Caco-2 (cell line): ENCODE measurements at places on chromosomes 6 and 20. TPM values are rescaled to one million over a fixed set of nuclear protein-coding genes. Genes with fewer than 3 reads are reported as not detected.

Gene HLA-DMB
- total RNA-seq = not detected in 2 replicates

Gene EFHC1
- total RNA-seq = 12.2 and 14.6 TPM in 2 replicates

Gene AKAP7
- 3.8 and 5.6 TPM in 2 replicates for total RNA-seq

Gene NKAIN4
- total RNA-seq = 2.1 and 2.7 TPM in 2 replicates

Gene MARCKS
- 147 and 153 TPM in 2 replicates for total RNA-seq

Gene GRIK2
- 0.29 TPM in 1 of 2 replicates, not detected in the other for total RNA-seq

Gene CDSN
- total RNA-seq = not detected in 2 replicates

Gene ASIP
- total RNA-seq = not detected in 2 replicates

Gene PPP1R3G
- 0.14 and 0.18 TPM in 2 replicates for total RNA-seq

Gene TSPO2
- 0.49 and 0.61 TPM in 2 replicates for total RNA-seq

Gene EYS
- not detected in 2 replicates for total RNA-seq

Gene CDKN1A
- total RNA-seq = 3.0 and 3.4 TPM in 2 replicates

Gene RPS6KA2
- 5.5 and 5.6 TPM in 2 replicates for total RNA-seq

Gene DNAH8
- total RNA-seq = not detected in 2 replicates

Gene ECT2L
- total RNA-seq = not detected in 2 replicates

Gene KCNK16
- not detected in 2 replicates for total RNA-seq

Gene PSORS1C2
- not detected in 2 replicates for total RNA-seq

Gene ISM1
- 1.8 and 2.4 TPM in 2 replicates for total RNA-seq

Gene SLC26A8
- 1.4 and 1.8 TPM in 2 replicates for total RNA-seq

Gene SLC22A3
- total RNA-seq = 2.3 and 2.4 TPM in 2 replicates

Gene NR2E1
- total RNA-seq = 1.3 and 1.4 TPM in 2 replicates

Gene CGAS
- 23.8 and 24.8 TPM in 2 replicates for total RNA-seq

Gene EPM2A
- 6.9 and 8.1 TPM in 2 replicates for total RNA-seq

Gene FAM83B
- 16.9 and 21.1 TPM in 2 replicates for total RNA-seq

Gene HLA-DPA1
- not detected in 2 replicates for total RNA-seq

Gene C20orf141
- total RNA-seq = not detected in 2 replicates

Gene C4B
- 1.1 and 1.4 TPM in 2 replicates for total RNA-seq

Gene LTA
- total RNA-seq = not detected in 2 replicates

Gene SCRT2
- not detected in 2 replicates for total RNA-seq

Gene SMIM13
- total RNA-seq = 16.3 and 18.8 TPM in 2 replicates

Gene SIRPG
- total RNA-seq = not detected in 2 replicates

Gene VSX1
- not detected in 2 replicates for total RNA-seq

Gene PNISR
- total RNA-seq = 69.5 and 81.5 TPM in 2 replicates

Gene STMND1
- not detected in 2 replicates for total RNA-seq

Gene FOXQ1
- 170 and 191 TPM in 2 replicates for total RNA-seq

Gene ZNFX1
- 34.0 and 34.7 TPM in 2 replicates for total RNA-seq

Gene EGFL8
- 44.6 and 45.0 TPM in 2 replicates for total RNA-seq

Gene DYNLT1
- 95.6 and 96.6 TPM in 2 replicates for total RNA-seq

Gene OGFR
- total RNA-seq = 78.2 and 84.7 TPM in 2 replicates
